ENCODE measurements at places on chromosomes 2 and 18.
A peak's percentile ranks its signal among the peaks of the same experiment; 100 is the strongest.

DNA sequence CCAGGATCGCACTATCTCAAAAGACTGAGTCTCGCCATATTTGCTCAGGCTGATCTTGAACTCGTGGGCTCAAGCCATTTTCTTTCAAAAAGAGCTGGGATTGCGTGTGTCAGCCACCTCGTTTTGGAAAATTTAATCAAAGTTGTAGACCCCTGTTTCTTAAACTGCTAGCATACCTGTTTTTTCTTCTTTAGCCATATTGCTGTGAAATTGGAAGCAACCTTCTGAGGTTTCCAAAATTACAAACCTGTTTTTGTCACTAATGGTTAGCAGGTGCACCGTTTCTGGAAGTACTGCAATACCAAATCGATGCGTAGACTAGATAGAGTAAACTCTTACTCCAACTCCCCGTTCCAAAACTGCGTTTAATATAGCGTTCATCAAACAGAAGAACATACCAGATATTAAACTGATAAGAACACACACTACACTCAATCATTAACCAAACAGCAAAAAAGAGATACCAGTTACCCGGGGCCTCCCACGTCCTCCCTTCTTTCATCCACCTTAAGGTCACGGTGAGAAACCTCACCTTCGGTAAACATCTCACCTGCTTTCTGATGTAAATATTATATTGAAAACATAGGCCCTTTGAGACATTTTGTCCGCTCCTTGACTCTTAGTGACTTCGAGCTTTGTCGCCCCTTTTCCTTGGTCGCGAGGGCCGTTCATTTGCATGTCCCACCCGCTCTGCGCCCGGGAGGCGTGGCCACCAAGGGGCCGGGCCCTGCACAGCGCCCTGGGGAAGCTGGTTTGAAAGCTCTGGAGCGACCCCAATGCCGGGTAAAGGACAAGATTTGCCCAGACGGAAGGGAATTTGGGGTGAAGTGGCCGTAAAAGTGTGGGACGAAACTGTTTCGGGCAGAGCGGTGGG is at the start of gene RNU2-63P:
Gene RNU2-63P (minus strand): TSS at position 462 of the 874 bp plus-strand sequence.
- DNase-seq, result peak; percentile 33

DNA sequence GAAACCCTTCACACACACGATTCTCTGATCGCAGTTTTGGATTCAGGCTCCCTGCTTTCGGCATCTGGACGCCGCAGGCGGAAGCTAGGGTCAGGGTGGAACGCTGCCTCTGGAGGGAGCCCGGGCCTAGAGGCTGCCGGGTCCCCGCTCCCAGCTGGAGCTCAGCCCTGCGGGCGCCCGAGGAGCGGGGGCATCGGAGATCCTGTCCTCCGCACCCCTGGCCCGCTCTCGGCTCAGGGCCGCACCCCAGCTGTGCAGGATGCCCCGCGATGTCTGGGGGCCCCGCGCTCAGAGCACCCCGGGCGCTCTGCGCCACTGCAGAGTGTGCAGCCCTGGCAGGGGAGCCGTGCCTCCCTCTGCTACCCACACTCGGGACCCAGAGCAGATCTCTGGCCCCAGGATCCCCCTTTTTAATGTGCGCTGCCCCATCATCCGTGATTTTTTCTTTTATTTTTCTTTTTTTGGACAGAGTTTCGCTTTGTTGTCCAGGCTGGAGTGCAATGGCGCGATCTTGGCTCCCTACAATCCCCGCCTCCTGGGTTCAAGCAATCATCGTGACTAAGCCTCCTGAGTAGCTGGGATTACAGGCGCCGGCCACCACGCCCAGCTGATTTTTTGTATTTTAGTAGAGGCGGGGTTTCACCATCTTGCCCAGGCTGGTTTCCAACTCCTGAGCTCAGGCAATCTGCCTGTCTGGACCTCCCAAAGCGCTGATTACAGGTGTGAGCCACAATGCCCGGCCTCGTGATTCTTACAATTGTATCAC is 54.8 kb upstream of the TUBA3E start:
- DNase-seq, result peak; percentile 18

GRCh38 chr2:238585836-238586821 is 159.4 kb downstream of the ASB1 start:
- DNase-seq, result no peak

DNA sequence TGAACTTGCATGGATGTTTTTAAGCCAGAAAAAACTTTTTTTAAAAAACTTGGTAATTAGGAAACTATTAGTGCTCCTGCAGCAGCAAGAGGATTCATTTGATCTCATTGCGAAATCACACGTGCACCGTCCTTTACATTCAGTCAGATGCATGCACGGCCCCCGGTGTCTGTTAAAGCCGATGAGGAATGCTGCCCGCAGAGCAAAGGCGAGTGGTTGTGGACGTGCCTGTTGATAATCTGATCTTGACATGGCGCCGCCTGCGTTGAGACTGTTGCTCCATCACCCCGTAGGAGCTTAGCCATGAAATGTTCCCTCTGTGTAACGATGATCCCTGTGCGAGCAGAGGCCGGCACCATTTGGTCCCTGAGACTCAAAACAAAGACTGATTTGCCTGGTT is 300.0 kb downstream of the GBX2 start:
- DNase-seq, result no peak

GRCh38 chr18:34550902-34551301 is 159.2 kb upstream of the DTNA start:
- no peak for DNase-seq

- DNase-seq, result no peak
Measured at GRCh38 chr2:118786746-118787145, 60.7 kb downstream of the EN1 start.

- DNase-seq, result peak; percentile 28
Measured at GRCh38 chr2:105576440-105577241, 168.1 kb upstream of the NCK2 start.

DNA sequence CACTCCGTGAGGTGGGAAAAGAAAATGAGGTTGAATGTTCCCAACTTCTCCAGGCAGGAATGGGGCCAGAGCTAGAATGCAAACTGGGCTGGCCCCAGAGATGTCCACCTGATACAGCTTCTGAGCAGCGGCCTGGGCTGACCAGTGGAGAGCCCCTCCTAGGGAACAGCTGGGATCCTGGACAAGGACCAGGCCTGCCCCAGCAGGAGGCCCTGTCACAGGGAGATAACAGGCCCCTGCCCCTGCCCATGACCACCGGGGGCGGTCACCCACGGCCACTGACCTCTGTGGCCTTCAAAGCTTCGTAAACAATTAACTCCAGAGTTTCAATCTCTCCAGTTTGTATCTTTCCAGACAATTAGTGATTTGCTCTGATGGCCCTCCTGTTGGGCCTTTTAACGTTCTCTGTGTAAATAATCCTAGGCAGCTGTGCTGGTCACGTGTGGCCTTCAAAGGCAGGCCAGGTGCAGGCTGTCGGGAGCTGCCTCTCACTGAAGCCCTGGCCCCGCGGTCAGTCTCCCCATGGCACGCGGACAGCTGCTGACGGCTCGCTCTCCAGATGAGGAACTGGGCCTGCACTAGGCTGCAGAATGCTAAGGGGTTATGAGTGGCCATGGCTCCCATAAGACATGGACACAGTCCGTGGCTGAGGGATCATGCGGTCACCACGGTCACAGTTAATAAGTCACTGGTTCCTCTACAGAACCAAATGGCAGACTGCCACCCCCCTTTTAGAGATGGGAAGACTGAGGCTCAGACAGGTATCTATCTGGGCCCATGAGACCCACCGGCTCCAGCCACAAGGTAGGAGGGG is 9.2 kb downstream of the HS6ST1 start:
- no peak for DNase-seq

DNA sequence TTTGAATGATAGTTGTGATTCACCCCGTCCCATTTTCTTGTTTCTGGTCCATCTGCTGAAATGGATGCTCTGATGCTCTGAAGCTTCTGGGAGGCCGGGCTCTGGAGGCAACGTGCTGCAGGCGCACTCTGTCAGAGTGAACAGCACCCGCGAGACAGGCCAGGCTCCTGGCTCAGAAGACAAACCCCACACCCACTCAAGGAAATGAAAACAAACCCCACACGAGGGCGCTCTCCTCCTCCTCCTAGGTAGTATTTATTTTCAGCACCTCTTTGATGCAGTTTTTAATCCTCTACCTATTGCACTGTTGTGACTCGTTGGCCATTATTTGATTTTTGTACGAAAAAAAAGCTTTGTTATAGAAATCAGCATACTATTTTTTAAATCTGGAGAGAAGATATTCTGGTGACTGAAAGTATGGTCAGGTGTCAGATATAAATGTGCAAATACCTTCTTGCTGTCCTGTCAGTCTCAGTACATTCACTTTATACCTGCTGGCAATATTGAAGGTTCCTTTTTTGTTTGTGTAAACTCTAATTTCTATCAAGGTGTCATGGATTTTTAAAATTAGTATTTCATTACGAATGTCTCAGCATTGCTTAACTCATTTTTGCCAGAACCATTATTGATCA is 10.3 kb upstream of the CHST10 start:
- DNase-seq, result no peak

- no peak for DNase-seq
Measured at GRCh38 chr2:231355508-231356465, 39.7 kb upstream of the B3GNT7 start.

GRCh38 chr18:78635093-78635800 is 344.4 kb upstream of the SALL3 start:
- no peak for DNase-seq

DNA sequence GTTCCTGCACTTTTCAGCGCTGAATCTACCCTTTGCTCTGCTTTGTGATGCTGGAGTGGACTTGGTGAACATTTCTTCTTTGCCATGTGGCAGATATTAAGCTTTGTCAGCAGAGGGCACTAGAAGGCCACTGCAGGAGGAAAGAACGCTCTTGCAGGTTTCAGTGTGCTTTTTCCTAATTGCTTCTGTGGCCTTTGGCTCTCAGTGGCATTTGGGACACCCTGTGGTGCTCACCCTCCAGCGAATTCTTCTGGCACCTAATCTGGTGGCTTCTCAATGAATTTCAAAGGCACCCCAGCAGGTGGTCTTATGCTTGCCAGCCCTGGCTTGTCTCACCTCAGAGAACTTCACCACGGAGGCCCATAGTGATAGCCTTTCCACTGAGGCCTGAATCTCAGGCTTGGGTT is 146.7 kb downstream of the MYO3B start:
- peak; percentile 17 for DNase-seq

- no peak for DNase-seq
Measured at GRCh38 chr2:145799595-145800108, 1279.7 kb upstream of the ZEB2 start.

GRCh38 chr2:47414682-47415458 is 11.9 kb downstream of the MSH2 start:
- DNase-seq, result no peak

GRCh38 chr2:73013936-73014335 is 57.6 kb downstream of the SFXN5 start:
- DNase-seq, result no peak

All from stromal cell of bone marrow (primary cell).